D721Med (cell line): ENCODE measurements at places on chromosomes 13 and 19.

- no peak for DNase-seq
Measured at GRCh38 chr13:83853771-83854170, 28.5 kb downstream of the SLITRK1 start.

DNA sequence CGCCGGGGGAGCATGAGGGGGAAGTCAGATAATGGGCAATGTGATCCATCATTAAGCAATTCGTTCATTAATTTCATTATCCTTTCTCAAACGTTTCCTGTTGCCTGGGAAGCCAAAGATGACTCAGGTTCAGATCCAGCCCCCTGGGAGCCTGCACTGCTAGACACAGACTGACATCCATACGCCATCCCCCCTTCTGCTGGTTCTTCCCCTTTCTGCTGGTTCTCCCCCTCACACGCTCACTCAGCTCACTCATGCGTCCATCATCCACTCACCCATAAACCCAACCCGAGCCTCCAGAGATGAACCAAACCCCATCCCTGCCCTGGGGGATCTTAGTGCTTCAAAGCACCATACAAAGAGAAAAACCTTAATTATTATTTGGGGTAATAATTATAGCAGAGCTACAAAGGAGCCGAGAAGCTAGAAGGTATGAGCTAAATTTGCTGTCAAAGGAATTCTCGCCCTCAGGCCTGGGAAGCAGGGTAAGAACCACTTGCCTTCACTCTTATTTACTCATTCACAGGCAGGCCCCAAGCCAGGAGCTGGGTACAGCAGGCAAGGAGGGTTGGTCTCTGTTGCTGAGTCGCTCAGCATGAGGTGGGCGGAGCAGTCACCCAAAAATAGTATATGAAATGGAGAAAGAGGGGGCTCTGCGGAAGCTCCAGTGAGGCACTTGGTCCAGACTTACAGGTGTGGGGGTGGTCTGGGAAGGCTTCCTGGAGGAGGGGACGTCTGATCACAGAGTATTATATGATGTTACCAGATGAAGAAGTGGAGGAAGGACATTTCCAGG lies 7.0 kb upstream of the ZNF444 start:
- no peak for DNase-seq

- DNase-seq = no peak
Measured at GRCh38 chr13:100045355-100045754, 43.5 kb upstream of the PCCA start.

GRCh38 chr19:33066543-33066942 lies 1.9 kb upstream of the RHPN2 start:
- no peak for DNase-seq

- no peak for DNase-seq
Measured at GRCh38 chr13:44116562-44117332, 237.0 kb downstream of the LACC1 start.
